GM12892 (cell line): ENCODE measurements at places on chromosomes 1 and 21.

DNA sequence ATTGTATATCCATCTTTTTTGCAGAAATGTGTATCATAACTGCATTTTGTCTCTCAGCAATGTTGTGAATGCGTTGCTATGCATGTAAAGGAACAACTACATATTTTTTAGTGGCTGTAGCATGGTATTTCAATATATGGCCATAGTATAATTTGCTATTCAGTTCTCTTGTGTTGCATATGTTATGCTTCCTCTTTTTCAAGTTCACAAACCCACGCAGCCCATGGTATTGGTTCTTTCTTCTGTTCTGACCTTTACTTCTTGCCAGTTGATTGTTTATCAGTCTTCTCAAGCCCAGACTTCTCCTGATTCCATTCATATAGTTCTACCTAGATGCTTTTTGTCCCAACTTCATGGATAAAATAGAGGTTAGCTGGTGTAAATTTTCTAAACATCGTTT is 6.1 kb downstream of the SLC22A15 start:
- no peak for DNase-seq

GRCh38 chr1:148379170-148379500 is 104.0 kb downstream of the PPIAL4G start:
- no peak for DNase-seq

DNA sequence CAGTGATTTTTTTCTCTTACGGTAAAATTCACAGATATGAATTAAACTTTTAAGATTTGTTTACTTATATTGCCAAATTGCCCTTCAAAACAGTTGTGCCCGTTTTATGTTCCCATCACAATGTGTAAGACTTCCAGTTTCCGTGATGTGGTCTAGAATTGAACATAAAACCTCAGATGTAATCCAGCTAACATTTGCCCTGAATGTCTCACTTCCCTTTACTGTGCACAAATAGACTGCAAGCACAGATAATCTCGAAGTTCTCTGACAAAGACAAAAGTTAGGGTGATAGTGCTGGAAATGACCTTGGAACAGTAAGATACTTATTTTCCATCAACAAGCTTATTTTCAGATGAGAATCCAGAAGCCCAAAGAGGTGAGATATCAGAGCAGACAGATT is 177.5 kb downstream of the ZZZ3 start:
- DNase-seq: no peak

GRCh38 chr21:39125752-39126485 is 57.3 kb downstream of the PSMG1 start:
- DNase-seq: no peak

DNA sequence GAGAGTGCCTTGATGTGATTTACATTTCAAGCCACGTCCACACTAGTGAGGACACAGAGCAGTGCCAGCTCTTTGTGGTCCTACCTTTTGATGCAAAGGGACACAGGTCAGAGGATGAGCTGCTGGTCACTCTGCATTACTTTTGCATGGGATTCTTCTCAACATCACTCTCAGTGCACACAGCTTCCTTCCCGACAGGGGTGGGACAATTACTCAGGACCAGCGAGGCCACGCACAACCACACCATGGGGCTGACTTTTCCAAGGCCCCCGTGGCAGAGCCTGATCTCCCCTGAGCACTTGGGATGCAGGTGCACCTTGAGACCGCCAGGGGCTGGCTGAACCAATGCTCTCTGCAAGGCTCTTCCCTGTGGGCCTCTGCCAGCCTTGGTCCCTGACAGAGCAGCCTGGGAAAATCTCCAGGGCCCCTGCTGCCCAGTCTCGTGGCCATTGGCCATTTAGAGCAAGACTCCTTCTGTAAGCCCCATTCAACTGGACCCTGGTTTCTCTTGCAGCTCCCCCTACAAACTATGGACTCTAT is 13.2 kb upstream of the PRAMEF12 start:
- no peak for DNase-seq

- DNase-seq: no peak
These were observed 168.8 kb upstream of the PDE4B start for GRCh38 chr1:65623895-65624294.

DNA sequence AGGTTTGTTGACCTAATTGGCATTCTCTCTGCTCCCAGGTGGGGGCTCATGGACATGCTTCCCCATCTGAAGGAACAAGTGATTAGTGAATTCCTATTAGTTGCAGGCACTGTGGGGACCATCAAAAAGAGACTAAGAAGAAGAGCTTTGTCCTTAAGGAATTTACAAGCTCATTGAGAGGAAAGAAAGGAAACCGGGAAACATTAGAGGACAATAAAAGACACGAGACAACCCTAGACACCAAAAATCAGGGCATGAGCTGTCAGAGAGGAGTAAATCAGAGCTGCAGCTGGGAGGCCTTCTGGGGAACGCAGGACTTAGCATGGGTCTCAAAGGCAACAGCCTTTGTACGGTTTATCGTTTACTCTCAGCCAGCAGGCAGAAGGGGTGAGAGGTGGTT is 45.1 kb downstream of the BACE2 start:
- no peak for DNase-seq

DNA sequence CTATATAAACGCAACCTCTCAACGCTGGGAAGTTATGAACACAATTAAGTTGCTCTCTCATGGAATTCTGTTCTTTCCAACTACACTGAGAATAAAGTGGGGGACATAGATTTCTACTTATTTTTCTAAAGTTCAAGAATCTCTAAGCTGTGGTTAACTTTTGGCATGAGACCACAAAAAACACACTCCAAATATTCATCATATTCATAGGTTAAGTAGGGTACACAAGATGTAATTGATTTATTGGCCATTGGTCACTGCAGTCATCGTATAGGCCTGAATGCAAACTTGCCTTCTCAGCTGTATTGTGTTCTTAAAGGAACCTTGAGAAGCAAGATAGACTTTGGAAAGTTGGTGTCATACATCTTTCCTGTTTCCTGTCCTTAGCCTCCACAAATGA is 40.3 kb downstream of the PRRX1 start:
- no peak for DNase-seq

GRCh38 chr1:94792473-94793295 is 27.5 kb upstream of the SLC44A3 start:
- peak; percentile 10 for DNase-seq

DNA sequence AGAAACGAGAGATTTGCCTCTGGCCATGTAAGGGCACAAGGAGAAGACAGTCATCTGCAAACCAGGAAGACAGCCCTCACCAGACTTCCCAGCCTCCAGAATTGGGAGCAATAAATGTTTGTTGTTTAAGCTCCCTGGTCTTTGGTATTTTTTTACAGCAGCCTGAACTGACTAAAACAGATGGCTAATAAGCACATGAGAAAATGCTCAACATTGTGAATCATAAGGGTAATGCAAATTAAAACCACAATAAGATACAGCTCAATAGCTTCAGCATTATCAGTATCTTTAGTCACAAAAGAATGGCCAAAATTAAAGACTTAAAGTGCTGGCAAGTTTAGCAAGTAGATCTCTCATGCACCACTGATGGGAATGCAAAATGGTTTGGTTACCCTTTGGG is 11.7 kb downstream of the UBE2G2 start:
- no peak for DNase-seq

DNA sequence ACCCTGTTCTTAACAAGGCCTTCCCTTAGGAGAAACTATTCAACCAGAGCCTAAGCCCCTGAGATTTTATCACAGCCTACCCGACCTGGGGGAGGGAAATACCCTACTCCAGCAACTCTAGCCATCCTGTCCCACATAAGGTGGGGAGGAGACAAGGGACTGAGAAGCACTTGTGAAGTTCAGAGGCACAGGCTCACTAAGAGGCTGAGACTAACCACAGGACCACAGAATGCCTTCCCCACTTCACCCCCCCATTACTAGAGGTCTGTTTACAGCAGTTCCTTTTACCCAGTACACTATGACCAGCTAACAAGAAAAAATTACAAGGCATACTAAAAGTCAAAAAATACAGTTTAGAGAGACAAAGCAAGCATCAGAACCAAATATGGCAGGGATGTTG is 86.8 kb downstream of the TEX35 start:
- no peak for DNase-seq

- peak; percentile 24 for DNase-seq
These were observed 56.0 kb downstream of the TBCE start for GRCh38 chr1:235423214-235423652.

DNA sequence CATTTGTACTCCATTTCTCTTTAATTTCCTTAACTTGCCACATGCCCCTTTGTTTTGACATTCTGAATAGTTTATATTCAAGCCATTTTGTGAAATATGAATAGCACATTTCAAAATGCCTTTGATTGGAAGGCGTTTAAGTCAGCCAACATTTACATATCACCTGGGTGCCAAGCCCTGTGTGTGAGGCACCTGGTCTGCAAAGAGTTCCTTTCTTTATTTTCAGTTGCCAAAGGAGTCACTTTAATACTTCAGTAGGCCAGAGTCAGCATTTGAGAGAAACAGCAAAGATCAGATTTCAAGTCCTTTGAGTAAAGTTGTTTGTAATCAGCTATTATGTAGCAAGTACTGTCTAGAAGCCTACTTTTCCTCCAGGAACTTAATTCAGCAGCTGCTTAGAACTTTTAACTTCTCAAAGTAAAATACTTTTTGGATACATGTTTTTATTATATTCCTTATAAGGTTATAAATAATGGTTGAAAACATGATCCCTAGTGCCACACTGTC is 70.8 kb downstream of the DTL start:
- DNase-seq: no peak

DNA sequence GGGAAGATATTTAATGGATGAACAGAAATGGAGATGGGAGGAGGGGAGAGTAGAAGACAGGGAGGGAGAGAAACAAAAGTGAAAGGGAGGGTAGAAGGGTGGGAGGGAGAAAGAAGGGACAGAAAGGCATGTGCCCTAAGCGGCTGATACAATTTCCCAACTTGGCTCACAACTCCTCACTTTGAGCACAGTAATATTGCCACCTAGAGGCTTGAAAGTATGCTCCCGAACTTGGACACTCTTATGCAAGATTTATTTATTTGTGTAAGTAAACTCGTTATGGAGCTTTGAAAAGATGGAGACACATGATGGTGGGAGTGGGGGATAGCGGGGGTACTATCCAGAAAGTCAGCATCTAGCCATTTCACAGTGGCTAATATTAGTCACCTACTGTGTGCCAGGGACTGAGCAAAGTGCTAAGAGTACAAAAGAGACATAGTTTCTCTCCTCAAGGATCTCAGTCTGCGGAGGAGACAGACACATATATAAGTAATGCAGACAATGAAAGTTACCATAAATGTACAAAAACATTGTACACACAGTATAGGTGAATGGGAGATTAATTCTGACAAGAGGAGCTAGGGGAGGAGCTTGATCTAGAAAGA is 189.7 kb downstream of the SEC16B start:
- DNase-seq: no peak

GRCh38 chr1:110293601-110294104 is 45.5 kb upstream of the RBM15 start:
- no peak for DNase-seq

DNA sequence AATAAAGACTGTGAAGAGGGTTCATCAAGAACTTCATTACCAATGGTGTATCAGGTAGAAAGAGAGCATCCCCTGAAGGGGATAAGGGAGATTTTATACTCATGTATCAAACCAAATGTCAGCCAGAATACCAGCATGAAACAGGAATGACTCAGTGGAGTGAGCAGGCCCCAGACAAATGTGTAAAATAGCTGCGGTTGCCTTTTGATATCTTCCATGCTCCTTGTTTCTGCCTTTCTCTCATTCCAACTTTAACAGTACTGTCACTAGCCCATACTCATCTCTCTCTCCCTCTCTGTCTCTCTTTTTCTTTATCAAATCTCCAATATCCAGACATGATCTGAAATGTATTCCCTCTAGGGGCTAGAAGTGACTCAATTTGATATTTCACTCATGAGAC is 47.8 kb downstream of the GPR88 start:
- no peak for DNase-seq

GRCh38 chr1:111665497-111665896 is 45.9 kb downstream of the RAP1A start:
- no peak for DNase-seq

GRCh38 chr1:117670976-117671780 is 65.3 kb downstream of the TENT5C start:
- no peak for DNase-seq

DNA sequence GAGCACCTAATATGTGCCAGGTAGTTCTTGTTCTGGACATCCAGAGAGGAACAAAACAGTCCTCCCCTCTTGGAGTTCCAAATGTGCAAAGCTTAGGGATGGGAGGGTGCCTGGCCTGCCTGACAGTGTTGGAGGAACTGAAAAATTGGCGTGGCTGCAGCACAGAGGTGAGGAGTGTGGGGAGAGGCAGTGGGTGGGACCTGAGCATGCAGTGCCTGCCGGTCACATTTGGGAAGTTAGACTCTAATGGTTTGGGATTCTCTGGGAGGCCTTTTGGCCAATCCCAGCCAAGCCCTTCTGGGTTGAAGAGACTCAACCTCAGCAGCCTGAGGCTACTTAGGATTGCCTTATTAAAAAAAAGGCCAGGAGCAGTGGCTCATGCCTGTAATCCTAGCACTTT is 2.3 kb upstream of the TCEA3 start:
- DNase-seq: no peak

GRCh38 chr1:10890491-10891071 is 94.1 kb upstream of the CASZ1 start:
- no peak for DNase-seq

DNA sequence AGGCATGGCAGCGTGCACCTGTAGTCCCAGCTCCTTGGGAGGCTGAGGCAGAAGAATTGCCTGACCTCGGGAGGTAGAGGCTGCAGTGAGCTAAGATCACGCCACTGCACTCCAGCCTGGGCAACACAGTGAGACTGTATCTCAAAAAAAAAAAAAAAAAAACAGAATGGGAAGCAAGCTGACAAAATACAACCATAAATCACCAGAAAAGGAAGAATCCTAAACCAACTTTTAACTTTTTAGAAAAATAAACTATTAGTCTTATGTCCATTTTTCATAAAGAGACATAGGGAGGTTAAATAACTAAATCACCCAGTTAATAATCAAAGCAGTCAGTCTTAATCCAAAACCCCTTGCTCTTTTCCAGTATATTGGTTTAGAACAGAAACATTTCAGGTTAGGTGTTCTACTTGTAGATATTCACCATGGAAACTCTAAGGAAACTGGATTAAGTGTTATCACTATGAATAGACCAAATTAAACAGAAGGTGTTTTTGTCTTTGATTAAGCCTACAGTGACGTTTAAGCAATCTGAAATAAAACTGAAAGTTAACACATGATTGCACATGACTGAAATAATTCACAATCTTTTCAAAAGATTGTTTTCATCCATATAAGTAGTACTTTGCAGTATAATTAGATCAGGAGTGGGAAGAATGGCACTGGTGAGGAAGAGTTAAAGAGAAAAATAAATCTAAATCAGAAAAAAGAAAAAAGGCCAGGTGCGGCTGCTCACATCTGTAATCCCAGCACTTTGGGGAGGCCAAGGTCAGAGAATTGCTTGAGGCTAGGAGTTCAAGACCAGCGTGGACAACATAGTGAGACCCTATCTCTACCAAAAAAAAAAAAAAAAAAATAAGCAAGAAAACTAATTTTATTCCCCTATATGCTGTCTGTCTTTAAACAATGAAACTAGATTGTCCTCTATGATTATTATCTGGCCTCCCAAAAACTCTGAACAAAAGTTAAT is 9.6 kb downstream of the CDC42BPA start:
- DNase-seq: no peak

- DNase-seq: no peak
These were observed 303.6 kb downstream of the KCNH1 start for GRCh38 chr1:210830034-210831028.

- DNase-seq: no peak
These were observed 59.2 kb downstream of the CLSTN1 start for GRCh38 chr1:9764550-9764949.

GRCh38 chr1:104322131-104322530 is 572.4 kb downstream of the AMY1C start:
- no peak for DNase-seq
